ENCODE measurements at places on chromosomes 1 and 21. TPM values are rescaled to one million over a fixed set of nuclear protein-coding genes. Genes with fewer than 3 reads are reported as not detected.

Gene LCE3D
- total RNA-seq: not detected

Gene PODN
- 47.5 TPM for total RNA-seq

Gene TMEM201
- 2.8 TPM for total RNA-seq

Gene PRPF38A
- total RNA-seq: 8.7 TPM

Gene PGLYRP4
- not detected for total RNA-seq

Gene SLC45A1
- 2.0 TPM for total RNA-seq

Gene DMRTA2
- 0.18 TPM for total RNA-seq

Gene BRINP3
- total RNA-seq: 2.3 TPM

Gene CRYBG2
- not detected for total RNA-seq

Gene CELA2A
- total RNA-seq: not detected

Gene ITGB2
- total RNA-seq: 0.09 TPM

Gene KCNJ9
- 0.08 TPM for total RNA-seq

Gene IL23R
- not detected for total RNA-seq

Gene MMP23B
- total RNA-seq: 35.2 TPM

Gene KMO
- not detected for total RNA-seq

Gene CDK11B
- total RNA-seq: 10.5 TPM

Gene SIK1
- 4.4 TPM for total RNA-seq

Gene SH2D1B
- total RNA-seq: under 0.01 TPM

Gene AMPD1
- not detected for total RNA-seq

Gene KRTAP19-3
- not detected for total RNA-seq

Gene LAPTM5
- 0.18 TPM for total RNA-seq

Gene TRIM67
- not detected for total RNA-seq

Gene FAM76A
- total RNA-seq: 15.6 TPM

Gene OR4F29
- total RNA-seq: not detected

Gene ADORA1
- total RNA-seq: 6.5 TPM

Gene MROH9
- total RNA-seq: 0.27 TPM

Measured in fibroblast of the aortic adventitia (primary cell).